Hematopoietic multipotent progenitor cell (in vitro differentiated cells): ENCODE measurements at places on chromosomes 2 and 18. TPM values are rescaled to one million over a fixed set of nuclear protein-coding genes. Genes with fewer than 3 reads are reported as not detected.

DNA sequence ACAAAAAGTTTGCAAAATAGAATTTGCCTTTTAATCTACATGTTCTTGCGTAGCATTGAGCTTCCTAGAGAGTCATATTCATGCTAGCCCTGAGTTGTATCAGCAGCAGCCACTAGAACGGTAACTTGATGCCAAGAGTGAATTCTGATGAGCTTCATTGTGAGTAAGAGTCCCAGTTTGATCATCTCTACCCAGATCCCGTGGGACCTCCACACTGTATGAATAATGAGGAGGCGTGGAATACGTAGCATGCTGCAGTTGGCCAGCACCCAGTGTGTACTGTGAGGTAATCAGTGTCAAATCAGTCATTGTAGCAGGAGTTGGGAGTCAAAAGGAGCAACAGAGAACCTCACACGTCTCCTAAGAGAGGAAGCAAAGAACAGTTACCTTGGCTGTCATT is 197.9 kb downstream of the NEDD4L start:
- DNase-seq: no peak

DNA sequence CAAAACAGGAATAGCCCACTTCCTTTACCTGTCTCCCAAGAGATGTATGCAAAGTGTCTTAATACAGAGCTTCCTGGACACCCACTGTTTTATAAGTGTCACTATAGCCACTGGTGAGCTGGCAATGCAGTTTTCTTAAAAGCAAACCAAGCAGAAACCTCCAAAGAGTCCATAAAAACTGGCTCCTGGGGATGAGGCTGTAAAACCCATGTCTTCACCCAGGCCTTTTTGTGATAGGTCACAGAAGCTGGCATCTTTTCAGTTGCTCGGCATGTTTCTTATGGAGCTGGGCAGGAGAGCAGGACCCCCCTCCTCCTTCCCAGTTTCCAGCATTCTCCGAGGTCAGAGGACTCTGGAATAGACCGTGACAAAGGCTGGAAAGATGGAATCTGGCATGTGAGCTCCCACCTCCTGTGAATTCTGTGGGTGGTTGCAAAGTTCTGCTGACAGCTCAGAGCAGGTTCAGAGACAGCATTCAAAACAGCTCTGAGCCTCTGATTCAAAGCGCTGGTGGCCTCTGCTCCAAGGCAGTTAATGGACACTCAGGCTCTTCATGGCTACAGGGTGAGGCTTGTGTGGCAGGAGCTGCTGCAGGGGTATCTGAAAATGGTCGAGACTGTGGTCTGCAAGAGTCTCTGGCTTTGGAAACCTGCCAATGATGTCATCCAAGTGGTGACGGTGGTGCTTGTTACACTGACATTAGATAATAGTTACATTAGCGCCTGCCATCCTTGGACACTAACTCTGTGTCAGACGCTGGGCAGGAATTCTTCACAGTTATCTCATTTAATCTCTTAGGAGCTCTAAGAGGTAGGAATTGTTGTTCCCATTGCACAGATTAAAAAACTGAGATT is 283.4 kb downstream of the CLIP4 start:
- DNase-seq: peak; percentile 34

- DNase-seq: no peak
Observed at GRCh38 chr18:58183226-58183625, 139.2 kb downstream of the NEDD4L start.

DNA sequence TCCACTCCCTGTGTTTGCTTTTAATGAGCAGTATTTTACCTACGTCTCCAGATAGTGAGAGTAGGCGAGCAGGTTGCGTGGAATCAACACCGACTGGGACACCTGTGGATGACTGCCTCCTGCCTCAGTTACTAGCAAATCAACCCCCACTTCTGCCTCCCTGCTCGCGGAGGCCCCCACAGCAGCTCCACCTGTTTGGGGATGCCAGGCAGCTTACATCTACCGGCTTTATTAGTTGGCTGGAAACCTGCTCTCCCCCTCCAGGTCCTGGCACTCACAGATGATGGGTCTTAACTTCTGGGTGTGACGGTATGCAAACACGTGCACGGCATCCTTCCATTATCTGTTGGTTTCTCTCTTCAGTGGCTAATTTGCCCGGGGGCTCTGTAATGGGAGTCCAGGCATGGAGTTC is 164.4 kb upstream of the SESTD1 start:
- no peak for DNase-seq

DNA sequence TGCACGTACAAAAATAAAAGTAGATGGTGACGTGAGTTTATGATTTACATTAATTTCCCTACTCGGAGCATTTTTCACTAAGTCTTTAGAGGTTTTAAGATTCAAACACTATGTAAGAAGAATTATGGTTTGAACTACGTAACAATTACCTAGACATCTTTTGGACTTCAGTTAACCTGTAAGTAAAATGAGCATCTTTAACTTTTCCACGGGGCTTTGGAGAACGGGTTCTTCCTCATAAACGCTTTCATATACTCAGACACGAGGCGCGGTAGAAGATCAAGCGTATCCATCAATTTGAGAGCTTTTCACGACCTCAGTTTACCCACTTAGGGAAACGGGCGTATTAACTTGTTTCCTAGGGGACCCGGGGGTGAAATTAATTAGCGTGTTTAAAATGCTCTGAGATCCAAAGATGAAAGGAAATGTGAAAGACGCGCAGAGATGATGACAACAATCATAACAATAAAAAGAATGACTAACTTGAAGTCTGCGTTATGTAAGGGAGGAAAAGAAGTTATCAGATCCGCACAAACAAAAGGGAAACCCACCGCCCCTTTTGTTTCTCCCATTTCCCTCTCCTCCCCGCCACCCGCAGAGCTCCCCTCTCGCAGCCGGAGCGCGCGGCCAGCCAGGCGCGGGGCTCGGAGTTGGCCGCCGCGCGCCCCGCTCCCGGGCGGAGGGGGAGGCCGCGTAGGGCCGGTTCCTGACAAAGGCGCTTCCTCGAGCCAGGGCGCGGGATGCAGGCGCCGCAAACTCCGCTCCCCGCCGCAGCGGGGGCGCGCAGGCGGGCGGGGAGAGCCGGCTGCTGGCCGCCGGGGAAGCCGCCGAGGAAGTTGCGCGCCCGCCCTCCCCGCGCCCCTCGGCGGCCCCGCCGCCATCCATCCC is 807 bp downstream of the PELI1 start:
- DNase-seq: peak; percentile 33

DNA sequence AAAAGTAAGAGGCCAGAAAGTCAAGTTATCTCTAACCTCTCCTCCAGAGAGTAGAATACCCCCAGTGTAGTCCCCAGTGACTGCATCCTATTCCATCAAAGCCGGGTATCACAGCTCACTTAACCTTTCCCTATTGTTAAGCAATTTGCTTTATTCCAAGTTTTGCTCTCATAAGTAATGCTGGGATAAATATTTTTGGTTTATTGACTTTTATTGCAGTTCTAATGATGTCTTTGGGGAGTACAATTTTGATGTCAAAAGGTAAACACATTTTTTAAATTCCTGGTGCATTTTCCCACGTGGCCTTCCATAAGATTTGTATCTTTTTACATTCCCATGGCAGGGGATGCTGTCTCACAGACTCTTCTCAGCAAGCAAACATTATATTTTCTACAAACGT is 43.3 kb downstream of the CMPK2 start:
- no peak for DNase-seq

DNA sequence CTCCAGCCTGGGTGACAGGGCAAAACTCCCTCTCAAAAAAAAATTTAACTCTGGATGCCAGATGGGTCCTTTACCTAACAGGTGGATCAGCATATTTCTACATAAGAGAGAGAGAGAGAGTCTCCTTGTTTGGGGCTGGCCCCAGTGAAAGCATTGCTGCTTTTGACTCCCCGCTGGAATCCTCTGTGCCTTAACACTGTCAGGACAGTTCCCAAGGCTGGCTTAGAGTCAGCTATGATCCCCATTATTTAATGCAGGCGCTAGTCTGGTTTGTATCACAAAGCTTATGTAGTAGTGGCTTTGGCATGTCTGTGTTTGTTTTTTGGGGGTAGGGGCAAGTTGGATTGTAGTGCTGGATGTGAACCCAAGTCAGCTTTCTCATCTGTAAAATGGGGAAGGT is 9.4 kb downstream of the INPP4A start:
- no peak for DNase-seq

DNA sequence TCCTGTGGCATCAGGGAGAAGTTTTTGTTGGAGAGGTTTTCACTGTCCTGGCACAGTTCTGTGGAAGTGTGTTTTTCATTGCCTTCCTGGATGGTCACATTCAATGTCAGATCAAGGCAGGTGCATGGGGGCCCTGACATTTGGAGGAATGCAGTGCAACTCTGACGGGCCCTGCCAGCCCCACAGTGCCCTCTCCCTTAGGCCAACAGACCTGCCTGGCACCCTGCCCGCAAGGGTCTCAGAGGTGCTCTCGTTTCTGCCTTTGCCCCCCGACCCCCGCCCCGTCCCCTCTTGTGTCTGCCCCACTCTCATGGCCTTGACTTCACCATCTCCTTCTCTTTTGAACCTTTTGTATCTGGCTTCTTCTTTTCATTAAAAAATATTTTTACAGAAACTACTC is 257.2 kb upstream of the HDAC4 start:
- no peak for DNase-seq

DNA sequence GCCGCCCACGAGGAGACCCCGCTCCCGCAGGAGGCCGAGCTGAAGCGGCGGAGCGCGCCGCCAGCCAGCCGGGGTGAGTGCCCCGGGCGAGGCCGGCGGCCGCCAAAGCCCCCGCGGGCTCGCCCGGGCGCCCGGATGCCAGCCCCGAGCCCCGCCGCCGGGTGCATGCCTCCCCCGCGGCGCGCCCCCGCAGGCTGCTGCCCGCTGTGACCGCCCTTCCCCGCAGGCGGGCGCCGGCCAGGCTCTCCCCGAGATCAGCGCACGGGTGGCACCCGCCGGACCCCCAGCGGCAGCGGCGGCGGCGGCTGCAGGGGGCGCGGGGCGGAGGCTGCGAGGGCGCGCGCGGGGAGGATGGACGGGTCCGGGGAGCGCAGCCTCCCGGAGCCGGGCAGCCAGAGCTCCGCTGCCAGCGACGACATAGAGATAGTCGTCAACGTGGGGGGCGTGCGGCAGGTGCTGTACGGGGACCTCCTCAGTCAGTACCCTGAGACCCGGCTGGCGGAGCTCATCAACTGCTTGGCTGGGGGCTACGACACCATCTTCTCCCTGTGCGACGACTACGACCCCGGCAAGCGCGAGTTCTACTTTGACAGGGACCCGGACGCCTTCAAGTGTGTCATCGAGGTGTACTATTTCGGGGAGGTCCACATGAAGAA is 470 bp downstream of the KCNF1 start:
- DNase-seq: no peak

- DNase-seq: no peak
Observed at GRCh38 chr2:99880148-99880963, 262.0 kb downstream of the AFF3 start.

- no peak for DNase-seq
Observed at GRCh38 chr2:70261501-70261900, 3.6 kb downstream of the PCYOX1 start.

Gene SOX11
- total RNA-seq: not detected

Gene C2orf66
- 0.27 TPM for total RNA-seq

Gene UGT1A8
- under 0.01 TPM for total RNA-seq
